ENCODE measurements at places on chromosomes 2 and 18.

DNA sequence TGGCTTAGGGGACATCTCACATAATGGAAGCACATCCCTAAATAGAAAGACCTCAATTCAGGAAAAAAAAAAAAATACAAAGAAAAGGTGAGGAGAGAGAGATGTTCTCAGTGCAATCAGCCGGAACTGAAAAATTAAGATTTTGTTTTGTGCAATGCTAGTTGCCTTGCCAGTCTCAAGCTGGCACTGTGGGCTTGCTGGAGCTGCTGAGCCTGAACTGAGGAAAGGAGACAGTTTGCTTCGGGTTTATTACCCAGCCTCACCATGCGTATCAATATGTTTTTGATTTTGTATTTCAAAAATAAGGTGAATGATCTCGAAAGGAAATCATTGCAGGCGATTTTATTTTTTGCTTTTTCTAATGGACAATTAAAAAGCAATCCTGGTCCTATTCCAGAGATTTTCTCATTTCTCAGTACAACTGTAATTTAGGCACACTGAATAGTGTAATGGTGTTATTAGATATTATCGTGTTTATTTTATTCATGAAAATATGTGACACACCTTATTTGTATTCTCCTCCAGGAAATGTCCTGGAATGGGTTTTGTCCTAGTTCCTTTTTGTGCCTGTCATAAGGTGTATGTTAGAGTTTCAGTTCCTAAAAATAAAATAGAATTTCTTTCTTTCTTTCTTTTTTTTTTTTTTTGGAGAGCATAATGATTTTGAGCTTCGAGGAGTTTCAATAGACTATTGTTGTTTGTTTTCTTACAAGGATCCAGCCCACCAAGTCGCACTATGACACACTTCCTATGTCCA is 72.8 kb upstream of the ZEB2 start:
- no peak for DNase-seq
- no peaks in the 10 kb centered on the region for H3K36me3 ChIP-seq
- no peaks in the 10 kb centered on the region for H3K4me1 ChIP-seq
- no peak overlapping the region for H3K4me3 ChIP-seq
- no peaks in the 10 kb centered on the region for H3K27me3 ChIP-seq

- no peaks in the 10 kb centered on the region for H3K4me1 ChIP-seq
- H3K36me3 ChIP-seq = no peaks in the 10 kb centered on the region
- no peaks in the 10 kb centered on the region for H3K27me3 ChIP-seq
- H3K4me3 ChIP-seq = no peak overlapping the region
- no peak for DNase-seq
Measured at GRCh38 chr2:239051891-239052445, 204.1 kb downstream of the TWIST2 start.

- no peak overlapping the region for H3K27ac ChIP-seq
- H3K27me3 ChIP-seq = no peaks in the 10 kb centered on the region
- DNase-seq = no peak
- H3K4me3 ChIP-seq = no peak overlapping the region
Measured at GRCh38 chr2:189854187-189854586, 69.9 kb downstream of the PMS1 start.

- no peaks in the 10 kb centered on the region for H3K27me3 ChIP-seq
- no peak overlapping the region for H3K27ac ChIP-seq
- no peak for DNase-seq
Measured at GRCh38 chr2:198641161-198641560, 816.6 kb downstream of the SATB2 start.

DNA sequence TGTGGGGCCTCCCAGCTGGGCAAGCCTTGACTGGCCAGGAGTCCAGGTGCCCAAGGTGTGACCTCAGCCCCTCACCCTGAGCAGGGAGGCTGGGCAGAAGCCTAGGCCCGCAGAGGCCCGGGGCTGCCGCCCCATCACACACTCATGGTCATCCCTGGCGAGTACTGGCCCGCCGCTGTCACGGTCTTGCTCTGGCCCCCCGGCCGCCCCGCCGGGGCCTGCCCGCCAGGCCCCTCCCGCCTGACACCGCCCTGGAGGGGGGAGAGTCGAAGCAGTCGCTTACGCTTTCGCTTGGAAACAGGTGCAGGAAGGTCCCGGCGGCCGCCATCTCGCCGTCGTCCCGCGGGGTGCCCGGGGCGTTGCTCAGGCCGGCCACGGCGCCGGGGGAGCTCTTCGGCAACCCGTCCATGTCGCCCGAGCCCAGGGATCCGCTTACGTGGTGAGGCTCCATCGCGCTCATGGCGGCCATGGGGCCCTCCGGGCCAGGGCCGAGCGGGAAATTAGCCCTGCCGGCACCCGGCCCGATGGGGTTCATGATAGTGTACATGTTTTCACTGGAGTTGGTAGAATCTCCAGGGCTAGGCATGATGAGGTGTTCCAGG is 26.6 kb upstream of the ANKRD62 start:
- no peaks in the 10 kb centered on the region for H3K36me3 ChIP-seq
- H3K4me1 ChIP-seq = no peaks in the 10 kb centered on the region
- H3K4me3 ChIP-seq = no peak overlapping the region
- no peak overlapping the region for H3K27ac ChIP-seq

DNA sequence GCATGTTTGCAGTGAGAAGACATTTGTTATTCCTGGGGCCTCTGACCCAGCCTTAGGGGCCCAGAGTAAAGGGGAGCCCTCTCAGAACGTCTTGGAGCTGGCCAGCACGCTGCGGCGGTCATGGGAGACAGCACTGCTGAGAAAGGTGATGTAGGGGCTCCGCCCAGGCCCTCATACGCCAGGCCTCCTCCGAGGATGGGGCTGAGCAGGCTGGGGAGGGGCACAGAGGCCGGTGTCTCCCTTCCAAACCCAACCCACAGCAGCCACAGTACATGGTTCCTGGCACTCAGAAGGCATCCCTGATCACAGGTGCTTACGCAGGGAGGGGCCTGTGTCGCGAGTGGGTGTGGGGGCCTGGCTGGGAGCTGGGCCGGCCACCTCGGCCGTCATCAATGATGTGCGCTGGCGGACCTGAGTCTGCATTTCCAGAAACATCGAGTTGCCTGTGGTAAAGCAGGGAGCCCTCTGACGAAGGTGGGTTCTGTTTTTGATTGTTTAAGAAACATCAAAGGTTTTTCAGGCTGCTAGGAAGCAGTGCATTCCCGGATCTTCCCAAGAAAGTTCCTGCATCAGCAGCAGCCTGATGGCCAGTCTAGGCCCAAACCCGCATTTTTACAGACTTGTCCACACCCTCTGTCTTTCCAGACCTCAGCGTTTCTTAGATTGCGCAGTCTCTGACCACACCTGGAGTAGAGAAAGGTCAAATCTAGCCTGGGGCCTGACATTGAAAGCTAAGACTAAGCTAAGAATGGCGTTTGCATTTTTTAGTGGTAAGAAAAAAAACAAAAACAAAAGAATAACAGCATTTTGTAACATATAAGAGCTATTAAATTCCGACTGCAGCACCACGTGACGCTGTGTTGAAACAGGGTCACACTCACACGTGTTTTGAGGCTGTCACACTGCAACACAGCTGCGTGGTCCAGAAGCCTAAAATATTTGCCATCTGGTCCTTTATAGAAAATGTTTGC is 51.2 kb upstream of the PXDN start:
- no peak for DNase-seq
- no peaks in the 10 kb centered on the region for H3K36me3 ChIP-seq
- no peak overlapping the region for H3K4me3 ChIP-seq
- no peaks in the 10 kb centered on the region for H3K27me3 ChIP-seq

DNA sequence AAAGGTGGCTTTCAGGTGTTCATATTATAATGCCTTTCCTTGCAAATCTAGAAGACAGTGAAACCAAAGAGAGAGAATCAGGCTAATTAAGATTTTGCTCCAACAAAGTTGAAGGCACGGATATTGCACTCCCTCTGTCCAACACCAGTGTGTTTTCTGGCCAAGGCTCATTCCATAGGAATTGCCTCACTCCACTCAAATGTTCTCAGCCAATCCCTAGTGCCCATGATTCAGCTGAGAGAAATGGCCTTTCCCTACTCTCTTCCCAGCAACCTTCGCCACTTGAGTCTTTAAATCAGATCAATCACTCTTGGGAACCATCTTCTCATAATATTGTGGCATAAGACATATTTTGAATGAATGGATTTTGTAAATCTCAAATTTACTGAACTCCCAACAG is 768.2 kb upstream of the ACVR2A start:
- H3K4me1 ChIP-seq = no peaks in the 10 kb centered on the region
- no peak for DNase-seq
- H3K27ac ChIP-seq = no peak overlapping the region

DNA sequence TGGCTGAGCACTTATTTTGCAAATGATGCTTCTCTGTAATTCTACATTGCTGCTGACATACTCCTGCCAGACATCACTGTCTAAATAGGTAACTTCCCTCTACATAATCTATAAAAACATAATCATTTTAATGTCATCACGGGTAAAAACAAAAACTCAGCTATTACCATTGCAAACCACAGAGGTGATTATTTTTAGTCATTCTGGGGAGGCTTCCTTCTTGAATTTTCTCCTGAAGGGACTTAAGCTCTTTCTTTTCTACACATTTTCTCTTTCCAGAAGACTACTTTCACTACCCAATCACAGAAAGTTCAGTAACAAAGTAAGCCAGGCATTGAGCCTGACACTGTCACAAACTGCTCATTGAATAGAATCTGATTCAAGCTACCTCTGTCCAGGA is 40.4 kb upstream of the NFU1 start:
- no peaks in the 10 kb centered on the region for H3K27me3 ChIP-seq
- no peak overlapping the region for H3K4me3 ChIP-seq
- H3K36me3 ChIP-seq = no peaks in the 10 kb centered on the region
- H3K4me1 ChIP-seq = peaks cover 6% of the 10 kb centered on the region

- H3K36me3 ChIP-seq = no peaks in the 10 kb centered on the region
- no peak overlapping the region for H3K4me3 ChIP-seq
- no peak for DNase-seq
- no peaks in the 10 kb centered on the region for H3K27me3 ChIP-seq
Measured at GRCh38 chr2:8790739-8791162, 46.7 kb downstream of the KIDINS220 start.

- H3K27me3 ChIP-seq = no peaks in the 10 kb centered on the region
- DNase-seq = no peak
- H3K36me3 ChIP-seq = no peaks in the 10 kb centered on the region
- H3K27ac ChIP-seq = no peak overlapping the region
- H3K4me3 ChIP-seq = no peak overlapping the region
Measured at GRCh38 chr2:131580187-131580586, 52.5 kb downstream of the CCDC74A start.

- no peaks in the 10 kb centered on the region for H3K36me3 ChIP-seq
- H3K4me3 ChIP-seq = no peak overlapping the region
- no peaks in the 10 kb centered on the region for H3K27me3 ChIP-seq
- H3K4me1 ChIP-seq = no peaks in the 10 kb centered on the region
- H3K27ac ChIP-seq = no peak overlapping the region
Measured at GRCh38 chr18:32308493-32309120, 118.8 kb downstream of the MEP1B start.

- H3K4me3 ChIP-seq = no peak overlapping the region
- peak overlapping the region; percentile 69 for H3K27ac ChIP-seq
- no peak for DNase-seq
- no peaks in the 10 kb centered on the region for H3K27me3 ChIP-seq
Measured at GRCh38 chr2:41881249-41881648, 166.6 kb upstream of the PKDCC start.

GRCh38 chr2:106885329-106885728 is 638 bp downstream of the ST6GAL2 start:
- peaks cover 5% of the 10 kb centered on the region for H3K4me1 ChIP-seq
- DNase-seq = no peak
- peak overlapping the region; percentile 83 for H3K4me3 ChIP-seq
- peak overlapping the region; percentile 63 for H3K27ac ChIP-seq

GRCh38 chr2:60811491-60812375 is 55.7 kb downstream of the PAPOLG start:
- no peak overlapping the region for H3K27ac ChIP-seq
- no peak overlapping the region for H3K4me3 ChIP-seq
- no peaks in the 10 kb centered on the region for H3K36me3 ChIP-seq
- no peaks in the 10 kb centered on the region for H3K4me1 ChIP-seq
- no peak for DNase-seq
- no peaks in the 10 kb centered on the region for H3K27me3 ChIP-seq

GRCh38 chr2:218985021-218985324 is at the start of gene FEV:
FEV (minus strand) TSS chr2:218985184; CDS start chr2:218985075, 109 bp downstream.
- H3K27me3 ChIP-seq = peaks cover 95% of the 10 kb centered on the region
- H3K27ac ChIP-seq = no peak within 1 kb of the TSS
- no peak within 1 kb of the TSS for H3K4me3 ChIP-seq
- peaks cover 13% of the 10 kb centered on the region for H3K4me1 ChIP-seq
- no peak for DNase-seq

DNA sequence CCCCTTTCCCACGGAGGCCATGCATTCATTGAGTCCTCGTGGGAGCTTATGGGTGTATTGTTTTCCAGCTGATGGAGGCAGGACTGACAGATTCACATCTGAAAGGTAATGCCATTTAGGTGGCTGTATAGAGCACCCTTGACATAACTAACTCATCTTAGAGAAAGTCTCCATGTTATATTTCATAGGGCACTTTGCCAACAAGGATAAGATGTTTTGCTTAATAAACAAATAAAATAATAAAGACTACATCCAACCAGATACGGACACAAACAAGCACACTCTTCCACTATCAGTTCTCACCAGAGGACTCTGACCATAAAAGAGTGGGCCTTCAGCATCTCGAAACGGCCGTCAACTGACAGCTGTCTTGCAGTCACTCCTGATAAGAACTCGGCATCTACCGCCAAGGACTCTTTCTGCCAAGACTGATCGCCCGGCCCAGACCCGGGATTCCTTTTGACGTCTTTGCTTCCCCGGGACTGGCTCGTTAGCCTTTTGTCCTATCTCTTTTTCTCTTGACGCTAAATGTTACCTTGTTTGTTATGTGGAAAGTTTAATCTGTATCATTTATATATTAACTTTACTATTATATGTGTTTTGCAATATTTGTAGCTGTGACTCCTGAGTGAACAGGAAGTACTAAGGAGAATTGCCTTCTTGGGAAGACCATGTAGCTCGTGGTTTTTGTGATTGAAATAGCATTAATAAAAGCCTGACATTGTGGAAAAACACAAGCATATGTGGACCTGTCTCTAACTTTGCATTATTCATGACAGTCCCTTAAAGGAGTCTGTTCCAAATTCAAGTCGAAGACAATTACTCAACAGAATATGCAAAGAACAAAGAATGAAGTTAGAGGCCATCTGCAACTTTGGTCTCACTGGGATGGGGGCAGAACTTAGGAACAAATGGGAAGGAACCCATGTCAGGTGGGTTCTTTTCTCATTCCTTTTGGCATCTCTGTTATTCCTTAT is 195.1 kb downstream of the LPIN1 start:
- no peak overlapping the region for H3K27ac ChIP-seq
- H3K4me1 ChIP-seq = no peaks in the 10 kb centered on the region
- no peaks in the 10 kb centered on the region for H3K27me3 ChIP-seq
- no peaks in the 10 kb centered on the region for H3K36me3 ChIP-seq
- no peak for DNase-seq
- no peak overlapping the region for H3K4me3 ChIP-seq

- H3K4me1 ChIP-seq = peaks cover 21% of the 10 kb centered on the region
- no peak for DNase-seq
- H3K27ac ChIP-seq = no peak overlapping the region
- H3K27me3 ChIP-seq = no peaks in the 10 kb centered on the region
- no peak overlapping the region for H3K4me3 ChIP-seq
Measured at GRCh38 chr18:58502628-58503027, 126.3 kb downstream of the ALPK2 start.
